ENCODE measurements at places on chromosomes 7 and 10.

DNA sequence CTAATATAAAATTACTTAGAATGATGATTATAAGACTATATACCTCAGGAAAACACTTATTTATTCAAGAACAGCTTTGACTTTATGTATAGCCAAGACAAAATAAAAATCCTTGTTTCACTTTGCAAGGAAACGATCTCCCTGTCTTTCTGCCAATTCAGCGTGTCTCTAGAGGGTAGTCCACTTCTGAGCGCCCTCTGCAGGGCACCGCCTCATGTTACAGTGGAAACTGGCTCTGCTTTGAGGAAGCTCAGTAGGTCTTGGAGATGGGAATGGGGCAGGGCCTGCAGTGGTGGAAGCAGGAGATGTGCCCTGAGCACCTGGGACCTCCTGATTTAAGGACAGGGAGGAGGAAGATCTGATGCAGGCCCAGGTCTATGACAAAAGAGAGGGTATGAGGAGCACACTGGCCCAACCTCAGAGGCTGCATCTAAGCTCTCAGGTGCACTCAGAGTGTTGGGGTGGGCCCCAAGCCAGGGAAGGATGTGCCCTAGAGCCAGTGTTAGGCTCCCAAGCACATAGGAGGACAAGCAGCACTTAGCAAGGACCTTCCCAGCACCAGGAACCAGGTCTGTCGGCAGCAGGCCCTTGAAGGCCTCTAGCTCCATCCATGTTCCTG, 481.0 kb downstream of the TNS3 start:
- DNase-seq: no peak

DNA sequence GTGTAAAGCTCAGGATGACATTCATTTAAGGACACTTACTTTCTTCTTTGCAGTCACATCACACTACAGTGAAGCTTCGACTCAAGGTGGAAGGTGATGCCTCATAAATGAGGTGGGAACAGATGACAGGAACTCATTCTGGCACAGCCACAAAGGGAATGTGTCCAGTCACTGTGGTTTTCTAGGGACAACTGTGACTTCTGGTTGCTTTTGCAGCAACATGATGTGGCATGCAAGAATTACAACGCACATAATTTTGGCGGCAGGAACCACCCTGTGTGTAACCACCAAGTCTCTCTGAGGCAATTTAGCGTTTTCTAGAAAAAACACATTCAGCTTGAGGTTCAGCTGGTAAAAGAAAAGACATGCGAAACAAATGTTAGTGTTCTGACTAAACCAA, 32.0 kb upstream of the FERD3L start:
- no peak for DNase-seq

DNA sequence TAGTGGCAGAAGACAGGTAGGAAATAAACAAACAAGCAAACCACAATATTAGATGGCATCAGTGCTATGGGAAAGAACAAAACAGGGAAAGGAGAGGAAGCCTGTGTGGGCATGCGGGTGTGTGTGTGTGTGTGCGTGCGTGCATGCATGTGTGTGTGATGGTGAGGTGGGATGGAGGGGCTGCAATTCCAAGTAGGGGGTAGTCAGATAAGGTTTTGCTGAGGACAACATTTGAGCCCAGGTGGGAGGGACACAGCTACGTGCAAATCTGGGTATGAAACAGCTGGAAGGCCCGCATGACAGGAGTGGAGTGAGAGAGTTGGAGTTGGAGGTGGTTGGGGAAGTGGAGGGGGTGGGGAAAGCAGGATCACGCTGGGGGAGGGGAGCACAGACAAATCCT, 121.0 kb upstream of the PARD3 start:
- DNase-seq: no peak

- no peak for DNase-seq
Measured at GRCh38 chr7:30543813-30544525, 39.3 kb upstream of the GGCT start.

DNA sequence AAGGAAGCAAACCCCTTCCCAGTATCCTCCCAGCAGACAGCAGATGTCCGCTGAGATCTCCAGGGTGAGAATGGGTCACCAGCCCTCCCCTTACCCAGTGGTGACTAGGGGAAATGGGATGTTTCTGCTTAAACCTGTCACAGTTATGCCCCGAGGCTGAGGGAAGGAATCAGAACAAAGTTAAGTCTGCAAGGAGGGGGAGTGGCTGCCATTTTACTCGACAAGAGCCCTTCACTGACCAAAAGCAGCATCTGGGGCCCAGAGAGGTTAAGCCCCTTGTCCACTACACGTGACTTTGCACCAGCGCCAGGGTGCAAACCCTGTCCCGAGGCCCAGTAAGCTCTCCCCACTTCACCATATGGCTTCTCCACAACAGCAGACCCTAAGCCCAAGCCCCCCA, 4.6 kb upstream of the NANOS1 start:
- DNase-seq: no peak

DNA sequence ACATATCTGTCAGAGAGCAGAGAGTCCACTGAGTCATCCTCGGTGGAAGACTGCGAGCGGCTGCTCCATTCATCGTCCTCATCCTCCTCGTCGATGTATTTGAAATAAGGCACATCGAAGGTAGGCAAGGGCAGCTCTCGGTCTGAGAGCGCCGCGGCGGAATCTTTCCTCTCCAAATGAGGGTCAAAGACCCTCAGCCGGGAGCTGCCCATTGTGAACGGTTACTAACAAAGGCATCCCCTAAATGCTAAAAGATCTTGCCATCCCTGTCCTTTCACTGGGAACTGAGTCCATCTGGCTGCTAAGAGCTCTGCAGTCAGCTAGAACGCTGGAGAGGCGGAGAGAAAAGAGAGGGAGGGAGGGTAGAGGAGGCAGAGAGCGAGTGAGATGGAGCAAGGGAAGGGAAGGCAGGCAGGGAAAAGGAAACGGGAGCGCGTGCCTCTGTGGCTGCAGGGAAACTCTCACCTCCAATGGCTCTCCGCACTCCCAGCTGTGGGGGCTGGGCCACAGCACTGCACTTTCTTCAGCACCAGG, 163.4 kb downstream of the RAPGEF5 start:
- no peak for DNase-seq

DNA sequence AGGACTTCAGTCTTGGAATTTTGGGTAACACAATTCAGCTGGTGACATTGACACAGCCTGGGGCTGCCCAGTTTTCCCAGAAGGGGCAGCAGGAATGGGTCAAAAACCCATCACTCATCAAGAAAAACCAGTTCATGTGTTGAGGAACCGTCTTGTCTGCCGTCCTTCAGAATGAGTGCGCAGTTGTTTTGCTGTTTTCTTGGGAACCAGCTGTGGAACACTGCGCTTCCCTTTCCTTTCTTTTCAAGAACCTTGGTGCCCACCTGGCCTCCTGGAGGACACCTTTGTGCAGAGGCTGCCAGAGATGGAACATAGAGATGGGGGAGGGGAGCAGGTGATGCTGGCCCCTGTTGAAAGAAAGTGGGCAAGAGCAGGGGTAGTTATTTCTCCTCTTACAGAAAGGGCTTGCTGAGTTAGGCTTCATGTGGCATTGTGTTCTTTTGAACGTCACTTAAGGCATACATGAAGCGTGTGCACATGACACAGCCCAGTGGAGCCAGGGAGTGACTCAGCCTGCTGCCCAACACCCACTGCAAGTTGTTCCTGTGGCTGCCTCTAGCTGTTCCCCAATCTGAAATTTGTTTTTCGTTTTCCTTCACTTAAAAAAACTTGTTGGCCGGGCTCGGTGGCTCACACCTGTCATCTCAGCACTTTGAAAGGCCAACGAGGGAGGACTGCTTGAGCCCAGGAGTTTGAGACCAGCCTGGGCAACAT, 87.4 kb upstream of the TNS3 start:
- no peak for DNase-seq

DNA sequence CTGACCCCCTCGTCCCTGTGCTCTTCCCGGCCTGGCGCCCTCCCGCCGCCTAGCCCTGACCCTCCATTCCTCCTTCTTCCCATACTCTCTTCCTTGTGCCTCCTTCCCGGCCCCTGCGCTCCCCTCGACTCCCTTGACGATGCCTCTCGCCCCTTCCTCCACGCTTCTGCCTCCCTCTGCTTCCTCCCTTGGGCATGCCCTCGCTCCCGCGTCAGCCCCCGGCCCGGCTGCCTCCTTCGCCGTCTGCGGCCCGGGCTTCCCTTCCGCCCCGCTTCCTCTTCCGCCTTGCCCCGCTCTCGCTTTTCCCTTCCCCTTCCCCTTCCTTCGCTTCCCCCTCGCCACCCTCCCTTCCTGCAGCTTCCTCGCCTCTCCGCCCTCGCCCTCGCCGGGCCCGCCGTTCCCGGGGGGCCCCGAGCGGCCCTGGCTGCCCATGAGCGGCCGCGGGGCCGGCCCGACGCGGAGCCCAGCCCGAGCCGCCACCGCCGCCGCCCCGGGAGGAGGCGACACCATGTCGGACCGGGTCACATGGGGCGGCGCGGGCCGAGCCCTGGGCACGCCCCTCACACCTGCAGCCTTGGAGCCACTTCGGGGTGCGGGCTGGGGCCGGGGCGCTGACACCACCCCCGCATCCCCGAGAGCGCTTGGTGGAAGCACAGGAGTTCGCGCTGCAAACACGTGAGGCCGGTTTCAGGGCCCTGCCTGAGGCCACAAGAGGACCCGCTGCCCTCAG, at the start of gene FBXW4:
Gene FBXW4 (minus strand): TSS at position 497 of the 730 bp plus-strand sequence. CDS start 65 bp downstream, at position 432.
- peak; percentile 46 for DNase-seq

DNA sequence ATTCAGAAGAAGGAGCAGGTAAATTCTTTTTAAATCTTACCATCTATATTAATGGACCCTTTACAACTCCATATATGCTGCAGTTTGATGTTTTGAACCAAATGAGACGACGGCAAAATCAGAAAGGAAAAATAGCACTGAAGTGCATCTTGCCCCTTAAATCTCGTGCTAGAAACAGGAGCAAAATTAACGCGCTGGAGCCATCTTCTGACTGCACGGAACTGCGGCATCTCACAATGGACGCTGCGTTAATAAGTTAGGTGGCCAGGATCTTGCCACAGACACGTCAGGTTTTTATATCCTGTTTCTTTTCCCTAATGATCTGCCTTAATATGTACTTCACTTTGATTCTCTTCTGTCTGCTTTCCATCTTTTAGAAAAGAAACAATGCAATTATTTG, 354.5 kb downstream of the TFEC start:
- no peak for DNase-seq

DNA sequence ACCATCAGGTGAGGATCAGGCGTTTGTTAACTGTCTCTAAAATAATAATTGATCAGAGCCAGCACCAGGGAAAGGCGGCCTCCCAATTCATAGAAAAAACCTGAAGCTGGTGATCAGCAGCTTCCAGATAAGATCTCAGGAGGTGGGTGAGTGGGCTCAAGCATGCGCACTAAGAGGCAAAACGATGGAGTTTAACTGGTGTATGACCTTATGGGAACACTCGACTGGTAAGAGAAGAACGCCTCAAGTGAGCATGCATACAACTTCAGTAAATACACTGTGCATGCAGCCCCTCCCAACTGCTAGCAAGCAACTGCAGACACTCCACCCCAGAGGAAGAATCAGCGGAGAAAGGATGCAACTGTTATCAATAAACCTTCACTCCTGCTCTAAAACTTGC, 18.1 kb downstream of the RAPGEF5 start:
- no peak for DNase-seq

GRCh38 chr10:76303682-76304316, 872.4 kb downstream of the LRMDA start:
- DNase-seq: no peak

GRCh38 chr10:126012485-126012884, 116.1 kb downstream of the FANK1 start:
- DNase-seq: no peak

DNA sequence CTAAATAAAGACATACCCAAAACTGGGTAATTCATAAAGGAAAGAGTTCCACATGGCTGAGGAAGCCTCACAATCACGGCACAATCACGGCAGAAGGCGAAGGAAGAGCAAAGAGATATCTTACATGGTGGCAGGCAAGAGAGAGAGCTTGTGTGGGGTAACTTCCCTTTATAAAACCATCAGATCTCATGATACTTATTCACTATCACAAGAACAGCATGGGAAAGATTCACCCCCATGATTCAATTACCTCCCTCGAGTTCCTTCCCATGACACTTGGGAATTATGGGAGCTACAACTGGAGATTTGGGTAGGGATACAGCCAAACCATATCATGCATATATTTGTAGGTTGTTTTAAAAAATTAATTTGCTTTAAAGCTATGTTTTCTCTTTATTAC, 217.2 kb downstream of the PLXDC2 start:
- DNase-seq: no peak

DNA sequence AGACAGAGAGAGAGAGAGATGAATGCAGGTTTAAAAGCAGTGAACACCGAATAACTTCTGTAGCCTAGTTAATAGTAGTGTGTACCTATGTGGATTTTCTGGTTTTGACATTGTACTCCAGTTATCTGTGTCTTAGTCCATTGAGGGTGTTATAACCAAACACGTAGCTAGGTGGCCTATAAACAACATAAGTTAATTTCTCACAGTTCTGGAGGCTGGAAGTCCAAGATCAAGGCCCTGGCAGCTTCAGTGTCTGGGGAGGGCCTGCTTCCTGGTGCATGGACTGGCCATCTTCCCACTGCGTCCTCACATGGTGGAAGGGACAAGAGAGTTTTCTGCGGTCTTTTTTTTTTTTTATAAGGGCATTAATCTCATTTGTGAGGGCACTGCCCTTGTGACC, 23.5 kb downstream of the AOC1 start:
- no peak for DNase-seq

- DNase-seq: no peak
Measured at GRCh38 chr7:138095972-138096935, 20.0 kb downstream of the AKR1D1 start.

DNA sequence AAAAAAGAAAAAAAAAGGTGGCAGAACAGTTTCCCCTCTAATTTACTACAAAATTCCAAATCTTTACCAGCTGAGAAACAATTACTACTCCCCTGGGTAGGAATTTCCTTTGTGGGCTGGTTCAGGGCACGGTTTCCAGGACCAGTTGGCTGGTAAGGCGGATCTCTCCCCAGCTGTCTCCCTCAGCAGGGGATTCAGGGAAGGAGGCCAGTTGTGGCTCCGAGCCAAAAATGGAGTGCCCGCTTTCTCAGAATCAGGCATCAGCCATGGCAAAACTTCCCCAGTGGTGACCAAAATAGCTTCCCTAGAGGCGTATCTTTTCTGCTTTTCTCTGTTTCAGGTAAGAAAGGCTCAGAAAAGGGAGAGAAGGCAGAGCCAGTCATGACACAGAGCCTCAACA, 91.2 kb downstream of the ZNF22 start:
- no peak for DNase-seq

GRCh38 chr7:142362349-142362748, 104.5 kb upstream of the PRSS58 start:
- DNase-seq: no peak

- DNase-seq: no peak
Measured at GRCh38 chr10:77036993-77037734, 600.4 kb downstream of the KCNMA1 start.

DNA sequence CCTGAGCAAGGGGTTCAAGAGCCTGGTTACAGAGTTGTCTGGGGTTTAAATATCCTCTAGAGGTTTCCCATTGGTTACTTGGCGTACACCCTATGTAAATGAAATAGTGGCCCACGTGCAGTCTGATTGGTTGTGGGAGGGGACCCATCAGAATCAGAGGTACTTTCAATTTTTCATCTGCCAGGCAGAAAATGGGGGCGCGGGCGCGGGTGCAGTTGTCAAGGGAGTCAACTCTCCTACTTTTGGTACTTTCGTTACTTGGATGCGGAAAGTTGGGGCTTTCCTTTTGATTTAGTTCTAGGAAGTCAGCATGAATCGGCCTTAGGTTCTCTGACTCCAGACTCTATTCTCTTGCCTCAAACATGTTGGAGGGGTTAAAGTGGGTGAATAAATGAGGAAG, 83.2 kb downstream of the DNAJB9 start:
- DNase-seq: no peak

GRCh38 chr7:130875265-130875741, 141.3 kb upstream of the KLF14 start:
- DNase-seq: no peak
